ENCODE measurements at places on chromosomes 1 and 21. TPM values are rescaled to one million over a fixed set of nuclear protein-coding genes. Genes with fewer than 3 reads are reported as not detected.

PHACTR4 gene
- total RNA-seq = 5.4 TPM

ANGPTL3 gene
- total RNA-seq = not detected

DNA sequence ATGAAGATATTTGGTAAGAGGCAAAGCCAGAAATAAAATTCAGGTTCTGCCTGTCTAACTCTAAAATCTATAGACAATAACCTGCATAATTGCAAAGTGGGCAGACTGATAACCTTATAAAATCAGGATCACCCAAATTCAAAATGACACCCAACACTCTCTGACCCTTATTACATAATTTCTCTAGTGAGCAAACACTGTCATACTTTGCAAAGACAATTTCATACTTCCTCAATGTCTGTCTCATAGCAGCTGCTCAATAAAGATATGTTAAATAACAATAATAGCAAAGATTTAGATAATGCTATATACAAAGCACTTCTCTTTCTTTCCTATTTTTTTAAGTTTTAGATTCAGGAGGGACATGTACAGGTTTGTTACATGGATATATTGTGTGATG is 118.5 kb downstream of the UCHL5 start:
- DNase-seq = no peak

RPS8 gene
- total RNA-seq = 2,284 TPM

TDRD5 gene
- 0.05 TPM for total RNA-seq

- no peak for DNase-seq
These were observed 253.2 kb downstream of the PTPRC start for GRCh38 chr1:198892065-198892464.

DNA sequence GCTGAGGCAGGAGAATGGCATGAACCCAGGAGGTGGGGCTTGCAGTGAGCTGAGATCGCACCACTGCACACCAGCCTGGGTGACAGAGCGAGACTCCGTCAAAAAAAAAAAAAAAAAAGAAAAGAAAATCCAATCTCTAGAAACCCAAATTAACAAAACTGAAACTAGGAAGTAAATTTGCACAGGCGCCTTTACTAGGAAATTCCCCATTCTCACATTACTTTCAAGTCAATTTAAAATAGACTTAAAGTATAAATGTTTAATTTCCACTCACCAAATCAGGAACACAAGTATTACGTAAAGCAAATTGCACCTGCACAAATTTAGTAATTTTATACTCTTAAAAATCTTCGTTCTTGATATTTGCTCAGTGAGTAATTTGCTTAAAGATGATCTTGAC is 67.8 kb upstream of the BCAR3 start:
- no peak for DNase-seq

DNA sequence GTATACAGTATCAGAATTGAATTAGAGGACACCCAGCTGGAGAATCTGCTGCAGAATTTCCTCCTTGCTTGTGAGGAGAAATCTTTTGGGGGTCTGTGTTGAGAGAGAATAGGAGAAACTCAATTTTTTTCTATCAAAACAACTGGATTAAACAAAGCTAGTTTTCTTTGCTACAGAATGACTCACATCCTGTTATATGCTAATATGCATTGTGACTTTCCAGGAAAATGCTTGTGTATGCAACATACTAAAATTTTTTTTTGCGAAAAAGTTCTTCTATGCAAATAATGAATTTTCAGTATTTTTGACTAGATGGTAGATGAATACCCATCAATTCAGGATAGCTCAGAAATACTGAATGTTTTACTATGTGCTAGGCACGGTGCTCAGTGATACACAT is 2.2 kb downstream of the VAMP4 start:
- peak; percentile 13 for DNase-seq

THEM5 gene
- not detected for total RNA-seq

DNA sequence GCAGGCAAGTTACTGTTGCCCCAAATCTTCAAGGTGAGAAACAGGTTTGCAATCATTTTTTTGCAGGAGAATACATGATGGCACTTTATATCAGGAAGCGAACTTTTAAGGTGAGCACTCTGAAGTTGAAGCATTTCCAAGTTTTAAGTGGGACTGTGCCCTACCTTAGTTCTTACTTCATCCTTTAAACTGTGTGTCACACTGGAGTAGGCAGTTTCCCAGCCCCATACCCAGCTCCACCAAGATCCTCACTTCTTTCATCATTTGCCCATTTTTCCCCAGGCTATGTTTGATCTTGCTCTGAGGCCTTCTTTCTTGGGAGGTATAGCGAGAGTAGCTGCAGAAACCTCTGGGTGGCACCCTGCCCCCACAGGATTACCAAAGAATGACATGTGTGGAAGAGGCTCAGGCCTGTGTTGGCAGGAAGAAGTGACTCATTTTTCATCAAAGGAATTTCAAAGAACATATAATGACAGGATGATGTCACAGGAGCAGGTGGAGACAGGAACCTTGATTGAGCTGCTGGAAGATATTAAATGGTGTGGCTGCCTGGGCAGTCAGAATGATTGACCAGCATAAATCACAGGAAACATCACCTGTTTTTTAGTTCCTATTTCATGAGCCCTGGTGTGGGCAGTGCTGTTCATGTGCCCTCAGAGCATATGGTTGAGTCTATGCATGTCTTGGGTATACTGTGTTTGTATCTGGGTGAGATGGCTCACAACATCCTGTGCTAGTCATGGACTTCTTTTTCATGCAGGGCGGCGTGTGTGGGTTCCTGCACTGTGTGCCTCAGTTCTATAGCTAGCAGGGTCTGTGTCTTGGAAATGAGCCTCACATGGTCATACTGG is 20.8 kb upstream of the MACF1 start:
- DNase-seq = peak; percentile 74

GRCh38 chr1:107653765-107654164 is 311.2 kb downstream of the VAV3 start:
- DNase-seq = no peak

GRCh38 chr1:26352338-26352679 is 1.6 kb downstream of the CRYBG2 start:
- DNase-seq = no peak

CNKSR1 gene
- total RNA-seq = 0.27 TPM

DNA sequence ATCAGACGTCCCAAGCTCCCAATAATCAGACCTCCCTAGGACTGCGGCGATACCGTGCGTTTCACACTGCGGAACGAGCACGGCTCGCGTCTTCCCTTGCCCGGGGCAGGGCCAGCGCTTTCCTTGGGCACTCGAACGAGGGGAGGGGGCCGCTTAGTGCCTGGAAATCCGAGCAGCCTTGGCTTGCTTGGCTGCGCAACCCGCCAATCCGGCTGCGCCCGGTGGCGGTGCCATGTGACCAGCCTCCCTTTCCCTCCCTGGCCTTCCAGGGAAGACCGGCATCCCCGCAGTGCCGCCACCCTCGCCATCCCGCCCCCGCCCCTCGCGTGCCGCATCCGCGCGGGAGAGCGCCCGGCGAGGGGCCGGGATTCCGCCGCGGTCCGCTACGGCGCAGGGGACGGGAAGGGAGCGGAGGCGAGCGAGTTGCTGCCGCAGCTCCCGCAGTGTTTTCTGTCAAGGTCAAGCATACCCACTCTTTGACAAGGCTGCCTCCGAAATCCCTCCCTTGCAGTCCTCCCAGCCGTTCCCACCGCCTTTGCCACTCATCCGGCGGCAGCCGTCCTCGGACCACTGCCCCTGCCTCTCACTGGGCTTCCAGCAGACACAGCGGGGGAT is 8.3 kb upstream of the RNF19B start:
- no peak for DNase-seq

- DNase-seq = no peak
These were observed 11.4 kb downstream of the UBASH3A start for GRCh38 chr21:42414928-42415769.

IFNLR1 gene
- not detected for total RNA-seq

GRCh38 chr1:111481387-111482221 is 7.8 kb downstream of the C1orf162 start:
- peak; percentile 75 for DNase-seq

DNA sequence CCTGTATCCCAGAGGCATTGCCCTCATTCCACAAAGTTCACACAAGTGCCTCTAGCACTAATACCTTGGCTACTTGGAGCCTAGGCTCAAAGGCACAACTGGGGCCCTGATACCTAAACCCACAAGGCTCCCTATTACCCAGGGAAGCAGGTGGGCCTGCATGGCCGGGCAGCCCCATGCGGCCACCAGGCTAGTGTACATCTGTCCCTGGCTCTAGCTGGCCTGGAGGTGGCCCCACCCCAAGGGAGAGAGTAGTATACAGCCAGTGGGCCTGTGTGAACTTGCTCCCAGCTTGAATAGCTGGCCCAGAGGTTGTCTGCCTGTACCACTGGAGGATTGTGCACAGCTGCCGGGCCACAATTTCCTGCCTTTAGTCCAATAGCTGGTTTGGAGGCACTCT is 52.2 kb downstream of the USP25 start:
- DNase-seq = no peak

DNA sequence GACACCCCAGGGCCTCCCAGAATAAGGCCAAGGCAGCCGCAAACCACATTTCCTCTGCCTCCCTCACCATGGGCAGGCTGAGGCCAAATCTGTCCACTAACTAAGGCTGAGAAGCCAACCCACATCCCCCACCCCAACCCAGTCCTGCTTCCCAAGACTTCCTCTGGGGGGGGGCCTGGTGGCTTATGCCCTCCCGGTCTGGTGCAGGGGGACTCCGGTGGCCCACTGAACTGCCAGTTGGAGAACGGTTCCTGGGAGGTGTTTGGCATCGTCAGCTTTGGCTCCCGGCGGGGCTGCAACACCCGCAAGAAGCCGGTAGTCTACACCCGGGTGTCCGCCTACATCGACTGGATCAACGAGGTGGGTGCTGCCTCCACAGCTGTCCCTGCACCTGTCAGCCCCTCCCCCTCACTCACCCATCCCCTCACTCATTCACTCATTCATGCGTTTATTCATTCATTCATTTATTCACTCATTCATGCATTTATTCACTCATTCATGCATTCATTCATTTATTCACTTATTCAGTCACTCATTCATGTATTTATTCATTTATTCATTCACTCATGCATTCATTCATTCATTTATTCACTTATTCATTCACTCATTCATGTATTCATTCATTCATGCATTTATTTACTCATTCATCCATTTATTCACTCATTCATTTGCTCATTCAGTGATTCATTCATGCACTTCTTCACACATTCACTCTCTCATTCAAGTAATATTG is 7.3 kb downstream of the CTRC start:
- DNase-seq = no peak

DNA sequence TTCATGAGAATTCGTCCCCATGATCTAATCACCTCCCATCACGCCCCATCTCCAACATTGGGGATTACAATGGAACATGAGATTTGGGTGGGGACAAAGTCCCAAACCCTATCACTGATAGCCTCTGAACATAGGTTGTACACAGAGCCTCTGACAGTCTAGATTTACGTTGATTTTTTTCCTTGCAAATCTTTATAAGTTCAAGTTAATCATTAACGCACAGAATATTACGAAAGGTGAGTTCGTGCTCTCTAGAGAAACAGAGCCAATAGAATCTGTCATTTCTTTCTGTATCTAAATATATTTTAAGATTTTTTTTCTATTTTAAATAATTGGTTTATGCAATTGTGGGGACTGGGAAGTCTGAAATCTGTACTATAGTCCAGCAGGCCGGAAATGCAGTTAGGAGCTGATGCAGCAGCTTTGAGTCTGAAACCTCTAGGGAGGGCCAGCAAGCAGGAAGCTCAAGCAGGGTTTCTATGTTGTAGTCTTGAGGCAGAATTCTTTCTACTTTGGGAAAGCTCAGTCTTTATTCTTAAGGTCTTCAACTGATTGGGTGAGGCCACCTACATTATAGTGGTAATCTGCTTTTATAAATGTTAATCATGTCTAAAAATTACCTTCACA is 61.0 kb downstream of the SELENOF start:
- DNase-seq = no peak

RNU1-3 gene
- total RNA-seq = not detected

DNA sequence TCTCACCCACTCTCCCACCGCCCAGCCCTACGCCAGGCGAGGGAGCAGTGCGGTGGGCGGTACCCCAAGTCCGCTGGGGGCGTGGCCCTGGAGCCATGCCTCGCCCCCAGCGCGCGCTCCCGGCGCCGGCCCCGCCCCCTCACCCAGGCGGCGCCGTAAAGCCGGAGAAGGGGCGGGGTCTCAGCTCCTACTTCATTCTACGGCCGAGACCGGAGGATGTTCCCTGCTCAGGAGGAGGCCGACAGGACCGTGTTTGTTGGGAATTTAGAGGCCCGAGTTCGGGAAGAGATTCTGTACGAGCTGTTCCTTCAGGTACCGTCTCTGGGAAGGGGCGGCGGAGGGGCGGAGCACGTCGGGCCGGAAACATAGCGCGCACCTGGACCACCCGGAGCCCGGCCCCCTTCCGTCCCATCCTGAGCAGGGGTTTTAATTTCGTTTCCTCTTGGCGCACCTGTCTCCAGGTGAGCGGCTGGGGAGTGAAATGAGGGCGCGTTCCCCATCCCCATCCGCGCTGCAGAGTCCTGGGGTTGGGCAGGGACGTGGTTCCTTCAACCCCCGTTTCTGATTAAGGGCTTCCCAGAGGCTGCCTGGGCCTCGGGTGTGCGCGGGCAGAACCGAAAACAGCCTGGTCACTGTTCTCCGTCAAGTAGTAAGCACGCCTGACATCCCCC is at the start of gene RBM11:
TSS of gene RBM11 (plus strand) at position 187 of the 671 bp plus-strand sequence. CDS start at position 217, 30 bp downstream.
- peak; percentile 73 for DNase-seq

MATN1 gene
- total RNA-seq = 0.18 TPM

DNA sequence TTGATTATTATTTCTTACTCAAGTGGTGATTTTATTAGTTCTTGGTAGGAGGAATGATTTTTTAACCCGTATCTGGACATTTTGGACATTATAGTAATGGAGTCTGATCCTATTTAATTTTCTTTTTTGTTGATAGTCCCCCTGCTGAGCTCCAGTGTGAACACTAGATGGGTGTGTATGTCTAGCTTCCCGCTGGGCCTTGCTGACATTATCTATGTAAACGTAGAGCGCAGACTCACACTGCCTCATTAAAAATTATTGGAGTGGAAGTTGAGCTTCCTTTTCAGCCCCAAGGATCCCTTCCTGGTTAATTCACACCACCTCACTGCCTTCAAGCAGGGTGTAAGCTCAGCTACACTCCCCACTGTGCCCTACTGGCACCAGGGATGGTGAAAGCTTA is 467.6 kb upstream of the PKN2 start:
- DNase-seq = no peak

- DNase-seq = peak; percentile 67
These were observed 27.3 kb downstream of the F3 start for GRCh38 chr1:94514095-94514727.

Measured in SK-MEL-5 (cell line).